ENCODE measurements at places on chromosomes 6 and 20. TPM values are rescaled to one million over a fixed set of nuclear protein-coding genes. Genes with fewer than 3 reads are reported as not detected.

The THBS2 gene
- total RNA-seq = 50.0 TPM

The PTK7 gene
- total RNA-seq = 37.3 TPM

The SAMD3 gene
- total RNA-seq = 0.20 TPM

The PSMG4 gene
- total RNA-seq = 19.6 TPM

All from esophagus mucosa (tissue), 1 donor.